ENCODE measurements at places on chromosomes 6 and 20.

GRCh38 chr20:20561841-20562240 lies 150.6 kb downstream of the RALGAPA2 start:
- DNase-seq: no peak

DNA sequence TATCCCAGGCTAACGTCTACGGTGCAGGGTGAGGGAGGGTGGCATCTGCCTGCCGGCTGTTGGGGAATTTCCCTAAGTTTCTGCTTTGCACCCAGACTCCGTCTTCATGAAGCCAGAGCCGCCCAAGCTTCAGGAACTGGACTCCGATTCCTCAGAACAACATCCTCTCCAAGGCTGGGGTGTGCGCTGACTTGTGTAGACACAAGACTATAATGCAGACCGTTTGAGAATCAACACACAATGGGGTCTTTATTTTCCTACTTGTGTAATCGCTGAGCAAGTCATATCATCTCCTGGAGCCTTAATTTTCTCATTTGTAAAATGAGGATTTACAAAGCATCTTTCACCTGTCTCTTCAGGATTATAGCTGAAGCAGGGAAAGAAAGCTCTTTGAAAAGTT lies 160.5 kb upstream of the AGPAT4 start:
- DNase-seq: no peak

- DNase-seq: no peak
These were observed 351.9 kb downstream of the FOXA2 start for GRCh38 chr20:22232473-22232872.

DNA sequence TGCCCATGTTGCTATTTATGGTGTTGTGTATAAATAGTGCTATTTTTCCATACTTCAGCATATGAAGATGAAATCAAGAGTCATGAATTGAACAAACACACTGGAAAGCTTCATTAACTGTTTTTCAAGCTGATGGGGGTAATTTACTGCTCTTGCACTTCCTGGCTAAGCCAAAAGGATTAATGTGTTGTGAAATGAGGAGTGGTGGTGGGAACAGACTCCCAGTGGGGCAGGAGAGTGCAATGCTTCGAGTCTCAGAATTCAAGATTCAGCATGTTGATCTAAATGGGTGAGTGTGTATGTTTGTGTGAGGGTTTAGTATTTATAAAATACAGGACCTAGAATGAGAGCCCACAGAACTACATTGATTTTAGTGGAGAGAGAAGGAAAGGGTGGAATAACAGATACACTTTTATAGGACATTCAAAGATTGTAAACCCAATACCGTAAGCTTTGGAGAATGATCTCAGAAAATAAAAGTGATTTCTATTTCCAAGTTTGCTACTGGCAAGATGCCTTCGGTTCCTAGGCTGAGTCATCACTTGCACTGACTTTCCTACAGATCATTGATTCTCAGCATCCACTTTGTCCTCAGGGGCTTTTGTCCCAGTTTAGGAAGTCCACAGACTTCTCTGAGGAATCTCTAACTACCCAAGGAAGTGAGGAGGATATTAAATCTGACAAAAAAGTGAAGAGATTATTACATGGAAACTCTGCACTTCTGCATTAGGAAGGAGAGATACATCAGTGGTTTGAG lies 303.6 kb downstream of the TRDN start:
- DNase-seq: no peak

DNA sequence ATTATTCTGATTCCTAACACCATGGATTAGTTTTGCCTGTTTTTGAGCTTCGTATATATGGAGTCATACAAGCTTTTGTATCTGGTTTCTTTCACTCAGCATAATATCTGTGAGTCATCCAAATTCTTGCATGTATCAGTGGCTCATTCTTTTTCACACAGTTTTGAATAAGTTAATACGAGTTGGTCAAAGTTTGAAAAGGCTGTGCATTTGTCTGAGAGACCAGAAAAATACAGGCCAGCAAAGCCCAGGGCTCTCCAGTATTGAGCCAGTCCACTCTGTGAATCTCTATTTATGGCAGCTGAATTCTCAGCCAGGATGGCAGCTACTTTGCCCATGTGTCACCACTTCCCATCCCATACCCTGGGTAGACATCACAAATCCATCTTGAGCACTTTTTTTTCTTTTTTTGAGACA lies 7.2 kb upstream of the CHMP4B start:
- no peak for DNase-seq

DNA sequence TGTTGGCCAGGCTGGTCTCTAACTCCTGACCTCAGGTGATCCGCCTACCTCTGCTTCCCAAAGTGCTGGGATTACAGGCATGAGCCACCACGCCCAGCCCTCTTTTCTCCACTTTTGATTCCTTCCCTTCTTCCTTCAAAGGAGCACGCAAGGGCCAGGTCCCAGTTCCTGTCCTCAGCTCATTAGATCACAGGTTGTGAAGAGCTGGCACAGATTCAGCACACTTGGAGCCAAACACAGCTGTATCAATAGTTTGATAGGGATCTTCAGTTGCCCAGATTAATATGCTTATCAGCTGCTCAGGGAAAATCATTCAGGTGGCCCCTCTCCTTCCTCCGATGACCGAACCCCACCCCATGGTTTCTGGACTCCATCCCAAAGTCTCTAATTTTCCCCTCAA lies 14.4 kb upstream of the SLC22A23 start:
- DNase-seq: no peak

Data from stimulated activated CD4-positive, alpha-beta T cell treated with anti-CD3 and anti-CD28 coated beads, Interleukin-15, amount 100 ng/mL, for 1 hour (primary cell).